SJSA1 (cell line): ENCODE measurements at places on chromosomes 1 and 21.
A peak's percentile ranks its signal among the peaks of the same experiment; 100 is the strongest.

- DNase-seq: peak; percentile 42
- H3K27ac ChIP-seq: peak overlapping the region; percentile 72
- H3K4me1 ChIP-seq: peaks cover 13% of the 10 kb centered on the region
- peak overlapping the region; percentile 90 for H3K4me3 ChIP-seq
- peaks cover 26% of the 10 kb centered on the region for H3K36me3 ChIP-seq
Measured at GRCh38 chr1:150235294-150235851, 539 bp downstream of the ANP32E start.

- no peak for DNase-seq
- H3K36me3 ChIP-seq: no peaks in the 10 kb centered on the region
- H3K27ac ChIP-seq: no peak overlapping the region
- no peaks in the 10 kb centered on the region for H3K4me1 ChIP-seq
Measured at GRCh38 chr1:147717051-147717705, 43.2 kb downstream of the GJA5 start.

- no peaks in the 10 kb centered on the region for H3K4me1 ChIP-seq
- H3K27ac ChIP-seq: no peak overlapping the region
- H3K36me3 ChIP-seq: no peaks in the 10 kb centered on the region
- no peak overlapping the region for H3K4me3 ChIP-seq
Measured at GRCh38 chr1:217230412-217230811, 400.5 kb downstream of the GPATCH2 start.

GRCh38 chr1:196160066-196160795, 448.0 kb downstream of the KCNT2 start:
- no peak for DNase-seq
- H3K4me3 ChIP-seq: no peak overlapping the region
- no peak overlapping the region for H3K27ac ChIP-seq

DNA sequence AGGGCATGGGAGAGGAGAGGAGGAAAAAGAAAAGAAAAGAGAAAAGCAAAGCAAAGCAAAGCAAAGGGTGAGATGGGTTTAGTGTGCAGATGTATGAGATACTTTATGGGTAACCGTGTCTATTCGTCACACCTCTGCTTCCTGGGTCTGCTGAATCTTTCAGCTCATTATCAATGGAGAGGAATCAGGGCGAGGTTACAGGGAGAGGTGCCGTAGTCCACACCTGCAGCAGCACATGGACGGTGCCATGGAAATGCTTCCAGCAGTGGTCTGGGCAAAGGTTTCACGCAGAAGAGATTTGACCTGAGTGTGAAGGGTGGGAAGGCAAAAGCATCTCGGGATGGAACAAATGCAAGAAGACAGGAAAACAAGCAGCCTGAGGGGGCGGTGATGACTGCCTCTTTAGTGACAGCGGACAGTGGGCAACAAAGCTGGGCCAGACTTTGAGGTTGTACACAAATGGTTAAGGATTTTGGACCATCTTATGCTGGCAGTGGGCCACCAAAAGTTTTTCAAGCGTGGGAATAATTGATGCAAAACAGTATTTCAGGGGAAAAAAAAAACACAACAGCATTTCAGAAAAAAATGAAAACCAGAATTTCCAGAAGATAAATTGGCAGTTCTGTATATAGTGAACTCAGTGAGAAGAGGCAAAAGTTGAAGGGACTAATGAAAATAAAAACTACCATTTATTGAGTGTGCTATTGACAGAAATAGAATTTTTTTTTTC, 19.5 kb upstream of the SRP9 start:
- no peaks in the 10 kb centered on the region for H3K27me3 ChIP-seq
- DNase-seq: no peak
- H3K4me3 ChIP-seq: no peak overlapping the region
- peaks cover 34% of the 10 kb centered on the region for H3K4me1 ChIP-seq
- no peaks in the 10 kb centered on the region for H3K36me3 ChIP-seq

- H3K4me3 ChIP-seq: no peak overlapping the region
- H3K36me3 ChIP-seq: no peaks in the 10 kb centered on the region
- no peak for DNase-seq
- no peak overlapping the region for H3K27ac ChIP-seq
Measured at GRCh38 chr1:20383631-20384030, 93.0 kb downstream of the VWA5B1 start.

DNA sequence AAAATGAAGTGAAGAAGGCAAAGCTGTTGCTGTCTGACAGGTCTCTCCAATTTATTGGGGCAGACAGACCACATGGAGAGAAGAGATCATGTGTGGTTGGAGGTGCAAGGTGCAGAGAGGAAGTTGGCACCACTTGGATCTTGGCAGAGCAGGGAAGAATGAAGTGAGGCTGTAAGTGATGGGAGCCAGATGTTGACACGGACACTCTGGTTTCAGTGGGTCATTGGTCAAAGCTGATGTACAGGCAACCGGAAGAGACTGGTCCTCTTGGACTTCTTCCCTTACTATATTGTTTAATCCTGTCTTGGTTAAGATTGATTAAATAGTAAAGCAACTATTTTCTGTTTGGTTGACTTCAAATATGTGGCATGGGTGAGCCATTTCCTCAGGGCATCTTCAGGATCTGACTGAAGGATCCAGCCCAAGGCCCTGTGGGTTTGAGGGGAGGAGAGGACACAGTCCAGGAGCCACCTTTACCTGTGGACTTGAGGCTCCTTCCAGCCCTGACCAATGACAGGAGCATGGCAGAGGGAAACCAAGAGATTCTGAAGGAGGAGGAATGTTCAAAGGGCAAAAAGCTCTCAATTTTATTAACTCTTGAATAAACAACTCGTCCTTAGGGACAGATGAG, 49.4 kb downstream of the NENF start:
- peak overlapping the region; percentile 48 for H3K27ac ChIP-seq
- H3K27me3 ChIP-seq: no peaks in the 10 kb centered on the region
- H3K4me1 ChIP-seq: peaks cover 46% of the 10 kb centered on the region
- no peaks in the 10 kb centered on the region for H3K36me3 ChIP-seq
- H3K4me3 ChIP-seq: no peak overlapping the region

- H3K36me3 ChIP-seq: peaks cover 68% of the 10 kb centered on the region
- H3K4me3 ChIP-seq: no peak overlapping the region
Measured at GRCh38 chr1:28199328-28200233, 23.1 kb upstream of the PTAFR start.

- no peak overlapping the region for H3K27ac ChIP-seq
- no peak for DNase-seq
- no peaks in the 10 kb centered on the region for H3K4me1 ChIP-seq
- no peak overlapping the region for H3K4me3 ChIP-seq
- H3K36me3 ChIP-seq: no peaks in the 10 kb centered on the region
Measured at GRCh38 chr1:20194224-20194623, 7.9 kb upstream of the PLA2G2C start.

DNA sequence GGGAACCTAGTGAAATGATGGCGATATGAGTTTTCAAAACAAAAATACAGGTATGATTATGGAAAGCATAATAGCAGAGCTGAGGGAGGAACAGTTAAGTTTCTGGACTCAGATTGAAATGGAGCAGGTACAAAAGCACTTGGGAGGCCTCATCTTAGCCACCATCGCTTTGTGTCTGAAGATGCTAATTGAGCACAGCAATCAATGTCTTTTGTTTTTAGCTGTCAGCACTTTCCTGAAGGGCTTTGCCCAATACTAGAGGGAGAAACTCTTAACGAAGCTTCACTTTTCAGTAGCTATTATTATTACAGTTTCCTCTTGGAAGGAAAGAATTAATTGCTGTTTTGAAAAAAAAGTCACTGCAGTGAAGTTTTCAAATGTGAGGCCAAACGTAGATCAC, 348.7 kb downstream of the RWDD3 start:
- no peak overlapping the region for H3K4me3 ChIP-seq
- DNase-seq: no peak
- no peaks in the 10 kb centered on the region for H3K27me3 ChIP-seq
- no peaks in the 10 kb centered on the region for H3K36me3 ChIP-seq

- H3K27me3 ChIP-seq: no peaks in the 10 kb centered on the region
- no peaks in the 10 kb centered on the region for H3K4me1 ChIP-seq
- DNase-seq: no peak
- H3K4me3 ChIP-seq: no peak overlapping the region
- no peak overlapping the region for H3K27ac ChIP-seq
Measured at GRCh38 chr1:225678545-225678944, 25.6 kb upstream of the ENAH start.

- peaks cover 11% of the 10 kb centered on the region; the same call in 1 of the 2 replicates for H3K36me3 ChIP-seq
- no peaks in the 10 kb centered on the region for H3K27me3 ChIP-seq
- H3K4me1 ChIP-seq: peaks cover 10% of the 10 kb centered on the region
- no peak within 1 kb of the TSS for H3K27ac ChIP-seq
- peak within 1 kb of the TSS; percentile 42 for H3K4me3 ChIP-seq
Measured at GRCh38 chr1:156295391-156295947, at the start of gene GLMP. TSS of gene GLMP (minus strand) at chr1:156295679. CDS start at chr1:156295645, 34 bp downstream.

GRCh38 chr21:44433791-44434567, 21.3 kb upstream of the LRRC3 start:
- DNase-seq: no peak
- no peaks in the 10 kb centered on the region for H3K4me1 ChIP-seq
- H3K27ac ChIP-seq: no peak overlapping the region
- no peaks in the 10 kb centered on the region for H3K27me3 ChIP-seq
- H3K36me3 ChIP-seq: no peaks in the 10 kb centered on the region

DNA sequence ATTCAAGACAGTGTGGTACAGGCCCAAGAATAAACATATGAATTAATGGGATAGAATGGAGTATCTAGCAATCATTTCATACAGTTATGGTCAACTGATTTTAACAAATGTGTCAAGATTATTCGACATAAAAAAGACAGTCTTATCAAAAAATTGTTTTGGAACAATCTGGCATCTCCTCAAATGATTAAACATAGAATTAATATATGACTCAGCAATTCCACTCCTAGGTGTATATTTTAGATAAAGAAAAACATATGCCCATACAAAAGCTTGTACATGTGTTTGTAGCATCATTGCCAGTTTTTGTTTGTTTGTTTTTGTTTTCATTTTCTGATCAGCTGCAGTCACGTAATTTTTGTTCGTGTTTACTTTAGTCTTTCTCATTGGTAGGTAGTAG, 1188.3 kb downstream of the BRINP3 start:
- no peak overlapping the region for H3K4me3 ChIP-seq
- H3K4me1 ChIP-seq: no peaks in the 10 kb centered on the region
- H3K27me3 ChIP-seq: no peaks in the 10 kb centered on the region
- DNase-seq: no peak

DNA sequence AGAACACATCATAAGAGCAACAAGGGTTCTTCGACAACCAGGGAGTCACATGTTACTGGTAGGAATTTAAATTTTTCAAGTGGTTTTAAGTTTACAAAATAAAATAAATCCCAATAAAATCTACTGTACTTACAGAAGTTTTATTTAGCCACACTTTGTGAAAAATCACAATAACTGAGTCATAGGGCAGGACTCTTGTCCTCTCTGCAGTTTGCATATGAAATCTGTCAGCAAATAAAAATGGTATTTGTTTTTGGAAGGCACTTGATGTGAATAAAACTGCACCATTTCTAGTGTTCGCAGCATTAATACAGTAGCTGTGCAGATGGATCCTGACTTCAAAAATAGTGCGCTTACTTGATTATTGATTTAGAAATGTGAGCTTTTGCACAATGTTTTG, 150.4 kb downstream of the LBR start:
- H3K4me1 ChIP-seq: no peaks in the 10 kb centered on the region
- H3K27me3 ChIP-seq: no peaks in the 10 kb centered on the region
- no peak for DNase-seq
- H3K36me3 ChIP-seq: no peaks in the 10 kb centered on the region

DNA sequence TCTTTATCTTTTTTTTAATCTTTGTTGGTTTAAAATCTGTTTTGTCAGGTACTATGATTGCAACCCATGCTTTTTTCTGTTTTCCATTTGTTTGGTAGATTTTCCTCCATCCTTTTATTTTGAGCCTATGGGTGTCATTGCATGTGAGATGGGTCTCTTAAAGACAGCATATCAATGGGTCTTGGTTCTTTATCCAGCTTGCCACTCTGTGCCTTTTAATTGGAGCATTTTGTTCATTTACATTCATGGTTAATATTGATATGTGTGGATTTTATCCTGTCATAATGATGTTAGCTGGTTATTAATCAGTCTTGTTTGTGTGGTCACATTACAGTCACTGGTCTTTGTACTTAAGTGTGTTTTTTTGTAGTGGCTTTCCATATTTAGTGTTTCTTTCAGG, 159.9 kb downstream of the CENPF start:
- no peak overlapping the region for H3K4me3 ChIP-seq
- no peaks in the 10 kb centered on the region for H3K4me1 ChIP-seq
- DNase-seq: no peak
- no peak overlapping the region for H3K27ac ChIP-seq
- no peaks in the 10 kb centered on the region for H3K36me3 ChIP-seq
- H3K27me3 ChIP-seq: no peaks in the 10 kb centered on the region

DNA sequence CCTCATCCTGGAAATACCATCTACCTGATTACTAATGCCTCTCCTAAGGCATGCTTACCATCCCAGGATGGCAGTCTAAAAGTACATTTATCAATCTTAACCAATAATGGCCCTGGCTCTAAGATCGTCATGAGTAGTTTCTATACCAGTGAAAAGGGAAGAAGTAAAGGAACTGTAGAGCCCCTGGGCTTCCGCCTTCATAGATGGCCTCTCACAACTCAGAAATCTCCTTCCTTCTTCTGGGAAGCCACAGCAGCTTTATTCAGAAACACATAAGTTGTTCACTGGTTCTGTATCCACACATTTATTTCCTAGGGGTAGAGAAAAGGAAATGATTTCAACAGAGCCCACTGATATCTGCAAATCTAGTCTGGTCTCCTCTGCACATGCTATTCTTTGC, 41.0 kb upstream of the CD5L start:
- no peaks in the 10 kb centered on the region for H3K36me3 ChIP-seq
- H3K4me3 ChIP-seq: no peak overlapping the region
- no peaks in the 10 kb centered on the region for H3K4me1 ChIP-seq

- no peak for DNase-seq
- H3K4me1 ChIP-seq: no peaks in the 10 kb centered on the region
- no peaks in the 10 kb centered on the region for H3K27me3 ChIP-seq
- no peak overlapping the region for H3K4me3 ChIP-seq
- no peak overlapping the region for H3K27ac ChIP-seq
- H3K36me3 ChIP-seq: no peaks in the 10 kb centered on the region
Measured at GRCh38 chr1:111334169-111334568, 43.5 kb downstream of the CHIA start.

GRCh38 chr1:39110882-39111281, 84.7 kb downstream of the NDUFS5 start:
- peak overlapping the region; percentile 39 for H3K27ac ChIP-seq
- peaks cover 11% of the 10 kb centered on the region; the same call in 1 of the 2 replicates for H3K36me3 ChIP-seq
- H3K27me3 ChIP-seq: no peaks in the 10 kb centered on the region

DNA sequence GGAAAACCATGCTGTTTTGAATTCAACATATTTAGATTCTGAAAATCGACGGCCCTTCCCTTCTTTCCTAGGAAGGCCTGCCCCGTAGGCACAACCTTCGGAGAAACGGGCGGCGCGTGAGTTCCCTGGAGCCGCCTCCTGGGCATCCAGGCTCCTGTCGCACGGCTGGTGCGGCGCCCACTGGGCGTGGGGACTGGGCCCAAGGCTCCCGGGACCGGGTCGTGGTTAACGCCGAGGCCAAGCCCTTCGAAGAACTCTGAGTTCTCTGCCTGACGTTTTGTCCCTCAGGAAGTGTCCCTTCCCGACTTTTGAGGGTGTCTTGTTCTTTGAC, 19.2 kb upstream of the TBX15 start:
- H3K27me3 ChIP-seq: no peaks in the 10 kb centered on the region
- peaks cover 32% of the 10 kb centered on the region for H3K4me1 ChIP-seq
- no peak overlapping the region for H3K4me3 ChIP-seq
- no peaks in the 10 kb centered on the region for H3K36me3 ChIP-seq

- no peak for DNase-seq
- H3K36me3 ChIP-seq: no peaks in the 10 kb centered on the region
- H3K27me3 ChIP-seq: no peaks in the 10 kb centered on the region; the same call in 1 of the 2 replicates
Measured at GRCh38 chr1:245512980-245513578, 358.3 kb downstream of the KIF26B start.
